ENCODE measurements at places on chromosomes 4 and X.

DNA sequence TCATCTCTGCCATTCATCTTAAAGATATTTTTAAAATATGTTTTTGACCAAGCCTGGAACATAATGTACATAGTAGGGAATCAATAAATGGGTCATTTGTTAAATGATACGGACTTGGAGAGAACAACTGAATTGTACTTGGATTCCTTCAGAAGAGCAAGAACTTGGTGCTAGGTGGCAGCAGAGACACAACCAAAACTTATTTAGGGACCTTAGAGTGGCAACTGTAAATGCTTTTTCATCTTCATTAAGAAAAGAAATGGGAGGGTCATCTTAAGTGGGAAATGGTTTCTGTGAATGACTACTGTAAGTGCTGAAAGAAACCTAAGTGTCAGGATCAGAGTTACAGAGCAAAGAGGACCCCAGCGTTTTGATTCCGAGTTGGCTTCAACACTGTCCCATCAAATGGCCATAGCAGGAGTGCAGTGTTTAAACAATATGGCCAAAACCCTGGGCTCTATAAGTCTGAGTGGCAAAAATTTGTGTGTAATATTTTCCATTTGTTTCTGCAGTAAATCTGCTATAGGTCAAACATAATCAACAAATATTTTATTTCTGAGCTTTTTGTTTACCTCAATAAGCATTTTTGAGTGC lies 213.6 kb downstream of the PALLD start:
- DNase-seq, result no peak

GRCh38 chrX:151396042-151396824 lies 773 bp upstream of the VMA21 start:
- DNase-seq, result peak; percentile 6

DNA sequence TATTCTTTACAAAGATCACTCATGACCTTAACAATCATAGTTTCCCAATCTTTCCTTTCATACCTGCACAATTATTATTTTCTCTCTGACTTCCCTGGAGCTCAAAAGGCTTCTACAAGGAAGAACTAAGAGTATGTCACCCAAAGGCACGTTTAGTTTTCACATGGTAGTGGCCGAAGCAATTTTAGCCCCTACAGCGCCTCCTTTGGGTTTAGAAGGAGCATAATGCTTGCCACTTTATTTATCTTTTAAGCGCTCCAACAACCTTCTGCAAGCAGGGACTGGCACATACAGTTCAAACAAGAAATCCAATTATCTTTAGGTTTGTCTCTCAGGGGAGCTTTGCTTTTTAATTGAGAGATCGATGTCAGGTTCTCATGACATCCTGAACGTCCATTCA lies 42.0 kb upstream of the IGSF1 start:
- no peak for DNase-seq

- no peak for DNase-seq
Observed at GRCh38 chr4:14742054-14742453, 260.2 kb upstream of the CPEB2 start.

GRCh38 chr4:75004755-75005668 lies 72.1 kb downstream of the PARM1 start:
- no peak for DNase-seq

DNA sequence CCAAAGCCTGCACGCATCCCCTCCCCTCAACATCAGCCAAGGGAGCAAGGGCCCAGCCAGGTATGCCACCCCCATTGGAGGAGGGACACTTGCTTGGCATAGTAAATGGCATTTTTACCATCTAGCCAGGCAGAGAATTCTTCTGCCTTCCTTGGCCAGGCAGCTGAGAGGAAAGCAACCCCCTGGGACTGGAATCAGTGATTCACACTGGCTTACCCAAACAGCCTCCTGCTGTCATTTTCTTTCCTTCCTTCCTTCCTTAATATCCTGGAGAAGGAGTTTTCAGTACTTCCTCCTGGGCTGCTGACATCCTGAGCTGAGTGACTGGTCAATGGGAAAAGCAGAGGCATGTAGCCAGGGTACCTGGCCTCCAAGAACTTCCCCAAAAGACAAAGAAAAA lies 28.6 kb upstream of the KIAA1210 start:
- DNase-seq, result no peak

DNA sequence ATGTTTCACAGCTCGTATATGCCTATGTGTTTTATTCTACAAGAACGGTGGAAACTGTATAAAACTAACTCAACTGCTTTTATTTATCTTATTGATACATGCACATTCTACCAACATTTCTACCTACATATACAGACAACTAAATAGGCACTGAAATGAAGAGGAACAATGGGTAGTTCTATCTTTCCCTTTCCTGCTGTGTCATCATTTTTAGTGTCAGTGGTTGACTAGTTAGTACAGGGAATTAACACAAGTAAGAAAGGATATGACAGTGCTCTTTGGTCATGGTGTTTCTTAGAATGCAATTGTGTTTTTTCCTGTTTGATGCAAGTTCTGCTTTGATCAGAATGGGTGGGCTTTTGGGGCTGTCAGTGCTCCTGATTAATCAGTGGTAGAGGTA lies 293.8 kb upstream of the CTSO start:
- no peak for DNase-seq

- DNase-seq, result no peak
Observed at GRCh38 chr4:79883290-79883689, 189.7 kb downstream of the ANTXR2 start.

GRCh38 chr4:2482693-2483092 lies 13.8 kb downstream of the RNF4 start:
- no peak for DNase-seq

DNA sequence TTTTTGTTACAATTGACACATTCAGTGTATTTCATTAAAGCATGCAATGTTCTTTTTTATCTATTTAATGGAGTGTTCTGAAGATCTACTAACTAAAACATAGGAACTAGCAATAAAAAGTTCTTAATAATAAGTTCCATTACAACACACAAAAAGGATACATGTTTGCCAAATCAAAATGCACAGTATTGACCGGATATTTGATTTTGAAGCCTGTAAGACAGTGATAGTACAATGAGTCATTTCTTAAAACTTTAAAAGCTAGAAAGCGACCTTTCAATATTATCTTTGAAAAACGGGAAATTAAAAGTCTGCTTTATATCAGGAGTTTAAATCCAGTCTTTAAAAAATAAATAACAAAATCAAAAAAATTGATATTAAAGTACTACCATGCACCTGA lies 2.4 kb upstream of the PRDM5 start:
- no peak for DNase-seq

DNA sequence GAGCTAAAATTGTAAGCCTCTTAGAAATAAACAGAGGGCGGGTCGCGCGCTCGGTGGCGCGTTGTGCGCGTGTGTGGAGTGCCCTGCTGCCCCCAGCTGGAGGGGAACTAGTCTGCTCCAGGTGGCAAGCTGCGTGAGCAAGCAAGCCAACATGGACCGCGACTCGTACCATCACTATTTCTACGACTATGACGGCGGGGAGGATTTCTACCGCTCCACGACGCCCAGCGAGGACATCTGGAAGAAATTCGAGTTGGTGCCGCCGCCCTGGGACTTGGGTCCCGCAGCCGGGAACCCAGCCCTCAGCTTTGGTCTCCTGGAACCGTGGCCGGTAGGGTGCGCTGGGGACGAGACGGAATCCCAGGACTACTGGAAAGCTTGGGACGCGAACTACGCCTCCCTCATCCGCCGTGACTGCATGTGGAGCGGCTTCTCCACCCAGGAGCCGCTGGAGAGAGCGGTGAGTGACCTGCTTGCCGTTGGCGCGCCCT lies 66.1 kb downstream of the DNAAF6 start:
- DNase-seq, result no peak

DNA sequence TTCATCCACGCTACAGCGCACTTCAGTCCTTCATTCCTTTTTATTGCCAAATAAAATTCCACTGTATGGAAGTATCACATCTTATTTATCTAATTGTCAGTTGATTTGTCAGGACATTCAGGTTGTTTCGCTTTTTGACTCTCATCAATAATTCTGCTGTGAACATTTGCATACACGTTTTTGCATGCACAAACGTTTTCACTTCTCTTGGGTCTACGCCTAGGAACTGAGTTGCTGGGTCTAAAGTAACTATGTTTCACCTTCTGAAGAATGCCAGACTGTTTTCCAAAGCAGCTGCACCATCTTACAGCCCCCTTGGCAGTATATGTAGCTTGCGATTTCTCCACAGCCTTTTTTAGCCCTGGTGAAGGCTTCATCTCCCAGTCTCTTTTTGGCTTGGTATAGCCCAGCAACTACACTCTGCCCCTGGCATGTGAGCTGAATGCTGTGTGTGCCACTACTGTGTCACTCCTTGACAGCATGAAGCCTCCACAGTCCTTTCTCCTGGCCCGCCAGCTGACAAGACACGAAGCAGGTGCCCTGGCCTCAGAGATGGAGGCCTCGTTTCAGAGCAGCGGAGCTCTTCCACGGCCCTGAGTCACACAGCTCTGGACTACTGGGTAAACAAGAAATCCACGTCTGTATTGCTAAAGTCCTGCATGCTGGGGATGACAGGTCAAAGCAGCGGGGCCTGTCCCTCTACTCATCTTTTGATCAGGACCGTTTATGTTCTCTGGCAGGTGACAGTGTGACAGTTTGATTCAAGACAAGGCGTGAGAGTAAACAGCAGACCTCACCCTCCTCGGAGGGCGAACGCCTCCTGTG lies 75.5 kb downstream of the NSUN7 start:
- no peak for DNase-seq

GRCh38 chr4:107592519-107592918 lies 127.5 kb downstream of the PAPSS1 start:
- DNase-seq, result no peak
